GM12892 (cell line): ENCODE measurements at places on chromosomes 3 and 15.
A peak's percentile ranks its signal among the peaks of the same experiment; 100 is the strongest.

DNA sequence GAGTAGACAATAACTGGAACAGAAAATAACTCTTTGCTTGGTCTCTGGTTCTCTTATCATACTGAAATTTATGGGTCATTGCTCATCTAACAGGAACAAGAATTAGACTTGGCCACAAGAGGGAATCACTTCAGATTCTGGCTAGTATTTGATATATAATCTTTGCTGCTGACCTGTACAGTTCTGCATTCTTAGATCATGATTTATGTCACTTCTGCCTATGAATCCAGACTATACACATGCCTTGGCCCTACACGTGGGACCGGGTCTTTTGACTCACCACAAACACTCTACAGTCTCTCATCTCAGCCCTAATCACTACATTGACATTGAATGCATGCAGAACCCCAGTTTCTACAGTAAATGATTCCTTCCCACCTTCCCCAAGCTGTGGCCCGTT is 162.5 kb upstream of the SOX2 start:
- DNase-seq: no peak

DNA sequence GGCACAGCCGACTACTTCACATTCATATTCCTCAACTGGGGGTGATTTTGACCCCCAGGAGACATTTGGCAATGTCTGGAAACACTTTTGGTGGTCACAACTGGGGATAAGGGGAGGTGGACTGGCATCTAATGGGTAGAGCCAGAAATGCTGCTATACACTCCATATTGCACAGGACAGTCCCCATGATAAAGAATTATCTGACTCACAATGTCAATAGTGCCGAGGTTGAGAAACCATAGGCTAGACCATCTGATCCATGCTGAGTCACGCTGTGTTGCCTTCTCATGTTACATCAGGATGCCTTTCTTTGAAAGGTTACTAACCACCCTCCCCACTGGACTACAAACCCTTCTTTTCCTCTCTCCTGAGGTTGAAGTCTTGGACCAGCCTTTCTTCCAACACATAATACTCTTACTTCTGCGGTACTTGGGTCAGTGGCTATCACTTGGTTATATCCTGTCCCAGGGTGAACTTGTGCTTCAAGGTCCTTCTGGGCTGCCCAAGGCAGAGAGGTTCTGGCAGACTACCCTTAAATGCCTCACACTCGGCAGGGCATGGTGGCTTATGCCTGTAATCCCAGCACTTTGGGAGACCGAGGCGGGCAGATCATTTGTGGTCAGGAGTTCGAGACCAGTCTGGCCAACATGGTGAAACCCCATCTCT is 68.8 kb downstream of the CTNNB1 start:
- no peak for DNase-seq

GRCh38 chr3:171401432-171401831 is 58.8 kb downstream of the TNIK start:
- no peak for DNase-seq

GRCh38 chr3:170508291-170508690 is 77.6 kb downstream of the SLC7A14 start:
- DNase-seq: no peak

- DNase-seq: no peak
These were observed 140.6 kb downstream of the NUP210 start for GRCh38 chr3:13279532-13279910.

DNA sequence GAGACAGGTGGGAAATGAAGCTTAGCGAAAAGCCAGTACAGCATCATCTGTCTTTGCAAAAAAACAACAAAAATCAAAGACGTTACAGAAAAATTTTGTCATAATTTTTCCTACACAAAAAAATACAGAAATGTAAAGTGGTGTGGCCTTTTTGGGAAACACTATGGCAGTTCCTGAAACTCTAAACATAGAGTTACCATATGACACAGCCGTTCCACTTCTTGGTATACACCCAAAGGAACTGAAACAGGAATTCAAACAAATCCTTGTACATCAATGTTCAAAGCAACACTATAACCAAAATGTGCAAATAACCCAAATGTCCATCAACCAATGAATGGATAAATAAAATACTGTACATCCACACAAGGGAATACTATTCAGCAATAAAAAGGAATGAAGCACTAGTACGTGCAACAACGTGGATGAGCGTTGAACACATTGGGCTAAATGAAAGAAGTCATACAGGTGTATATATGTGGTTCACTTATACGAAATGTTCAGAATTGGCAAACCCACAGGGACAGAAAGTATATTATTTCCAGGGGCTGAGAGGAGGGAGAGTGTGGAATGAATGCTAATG is 46.8 kb downstream of the GLB1 start:
- no peak for DNase-seq

DNA sequence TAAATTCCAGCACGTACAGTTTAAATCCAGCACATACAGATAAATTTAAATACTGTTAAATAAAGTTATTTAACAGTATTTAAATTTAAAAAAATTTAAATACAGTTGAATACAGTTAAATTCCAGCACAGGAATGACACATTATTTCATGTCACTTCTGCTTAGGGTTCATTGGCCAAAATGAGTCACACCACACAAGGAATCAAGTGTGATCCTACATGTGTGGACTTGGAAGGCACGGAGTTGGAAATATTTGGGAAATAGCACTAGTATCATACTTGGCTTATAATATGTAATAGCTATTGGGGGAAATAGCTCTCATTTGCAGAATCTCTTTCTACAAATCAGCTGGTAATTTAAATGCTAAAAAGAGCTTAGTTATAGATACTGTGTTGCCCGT is 10.6 kb downstream of the RAB7A start:
- DNase-seq: no peak

- no peak for DNase-seq
These were observed 193.1 kb downstream of the MEIS2 start for GRCh38 chr15:36907295-36907694.

GRCh38 chr3:155555479-155556060 is 189.3 kb downstream of the PLCH1 start:
- no peak for DNase-seq

GRCh38 chr3:133153382-133153781 is 115.2 kb downstream of the TMEM108 start:
- DNase-seq: no peak

DNA sequence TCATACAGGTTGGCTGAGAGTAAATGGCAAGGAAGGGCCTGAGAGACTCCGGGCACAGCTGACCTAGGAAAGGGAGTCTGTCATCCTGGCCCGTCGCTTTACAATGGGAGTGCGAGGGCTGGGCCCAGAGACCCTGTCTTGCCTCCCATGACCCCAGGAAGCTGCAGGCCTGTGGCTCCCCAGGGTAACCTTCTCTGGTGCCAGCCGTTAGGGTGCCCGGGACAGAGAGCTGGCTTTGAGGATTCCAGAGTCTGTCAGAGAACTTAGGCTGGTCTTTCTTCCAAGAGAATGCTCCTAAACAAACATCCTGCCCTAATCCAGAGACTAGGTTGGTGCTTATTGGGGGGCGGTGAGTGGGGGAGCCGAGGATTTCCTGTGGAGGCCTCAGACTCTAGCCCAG is 18.5 kb downstream of the ZNF710 start:
- DNase-seq: no peak

- no peak for DNase-seq
These were observed 1.9 kb downstream of the KLF13 start for GRCh38 chr15:31328428-31328968.

DNA sequence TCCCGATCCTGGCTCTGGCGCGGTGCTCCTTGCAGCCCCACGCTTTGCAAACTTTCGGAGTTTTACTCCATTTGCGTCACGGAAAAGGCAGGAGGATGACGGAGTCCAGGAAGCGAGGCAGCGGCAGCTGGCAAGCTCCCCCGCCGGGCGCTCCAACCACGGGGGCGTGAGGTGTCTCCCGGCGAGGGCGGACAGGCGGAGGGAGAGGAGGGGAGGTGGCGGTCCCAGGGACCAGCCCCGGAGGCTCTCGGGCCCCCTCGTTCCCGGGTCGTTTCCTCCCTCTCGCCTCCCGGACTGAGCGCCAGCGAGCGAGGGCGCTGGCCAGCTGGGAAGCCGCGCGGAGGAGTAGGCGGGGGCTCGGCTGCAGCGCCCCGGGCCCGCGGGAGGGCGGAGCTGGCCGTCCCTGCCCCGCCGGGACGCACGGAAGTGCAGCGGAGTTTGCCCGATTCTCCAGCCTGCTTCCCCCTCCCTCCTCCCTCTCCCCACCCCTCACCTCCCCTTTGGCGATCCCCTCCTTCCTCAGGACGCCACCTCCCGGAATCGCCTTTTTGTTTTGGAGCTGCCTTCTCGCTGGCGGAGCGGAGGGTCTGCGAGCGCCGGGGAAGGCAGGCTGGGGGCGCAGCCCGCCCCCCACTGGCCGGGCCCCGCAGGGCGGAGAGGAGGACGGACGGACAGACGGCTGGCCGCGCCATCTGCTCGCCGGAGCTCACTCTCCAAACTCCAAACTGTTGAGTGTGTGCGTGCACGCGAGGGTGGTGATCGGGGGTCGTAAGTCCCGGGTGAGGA is at the start of gene SNX33:
Gene SNX33 (plus strand): TSS at position 543 of the 786 bp plus-strand sequence. CDS start 1,191 bp downstream, outside the sequence.
- DNase-seq: peak; percentile 74

GRCh38 chr3:30641416-30642251 is 35.2 kb downstream of the TGFBR2 start:
- DNase-seq: no peak

- DNase-seq: peak; percentile 24
These were observed 37.5 kb upstream of the STIMATE start for GRCh38 chr3:52934630-52935530.

- peak; percentile 31 for DNase-seq
These were observed 26.3 kb downstream of the NGRN start for GRCh38 chr15:90291679-90292356.

DNA sequence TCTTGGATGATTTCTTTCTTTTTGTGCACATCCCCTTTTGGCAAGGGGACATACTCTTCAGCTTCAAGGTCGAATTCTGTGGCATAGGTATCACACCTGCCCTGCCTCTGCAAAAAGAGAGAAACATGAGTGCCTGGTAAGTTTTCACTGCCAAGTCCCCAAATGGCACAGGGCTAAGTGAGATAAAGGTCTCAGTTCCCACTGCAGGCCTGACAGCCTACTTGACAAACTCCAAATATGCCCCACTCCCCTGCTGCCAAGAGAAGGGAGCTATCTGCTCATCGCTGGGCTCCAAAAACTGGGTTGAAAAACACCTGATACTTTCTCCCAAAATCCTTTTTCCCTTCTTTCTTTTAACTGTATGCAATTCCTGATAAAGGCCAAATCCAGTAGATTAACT is 23.0 kb downstream of the RUVBL1 start:
- no peak for DNase-seq

DNA sequence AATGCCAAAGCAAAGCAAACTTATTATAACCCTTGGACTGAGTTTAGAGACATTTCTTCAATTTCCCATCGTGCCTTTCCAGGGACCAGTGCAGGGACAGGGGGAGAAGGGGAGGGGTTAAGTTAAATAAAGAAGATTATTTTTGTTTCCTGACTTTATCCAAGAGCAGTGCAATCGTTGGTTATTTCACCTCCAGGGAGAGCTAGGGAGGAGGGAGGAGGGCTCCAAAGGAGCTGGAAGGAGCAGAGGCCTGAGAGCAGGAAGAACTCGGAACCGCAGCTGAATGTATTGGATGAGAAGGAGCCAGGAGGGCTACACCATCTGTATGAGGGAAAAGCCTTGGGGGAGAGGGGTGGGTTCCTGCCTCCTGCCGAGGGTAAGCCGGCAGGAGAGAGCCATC is 20.7 kb downstream of the HAPLN3 start:
- no peak for DNase-seq

DNA sequence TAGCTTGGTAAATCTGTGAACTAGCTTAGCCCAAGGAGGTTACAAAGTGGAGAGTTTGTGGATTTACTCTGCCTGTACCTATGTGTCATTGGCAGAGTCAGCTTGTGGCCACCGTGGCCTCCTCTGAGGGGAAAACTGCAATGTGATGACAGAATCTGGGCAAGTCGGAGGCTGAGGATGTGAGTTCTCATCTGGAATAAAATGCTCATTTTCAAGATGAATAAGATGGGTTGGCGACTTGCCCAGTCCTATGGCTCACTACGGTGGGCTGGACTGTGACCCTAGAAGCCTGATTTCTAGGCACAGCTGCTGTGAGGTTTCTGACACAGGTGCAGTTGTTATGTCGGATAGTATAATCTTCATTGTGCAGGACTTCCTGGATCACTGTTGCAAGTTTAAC is 83.7 kb downstream of the ETV5 start:
- no peak for DNase-seq

- DNase-seq: no peak
These were observed 132.4 kb upstream of the OSTN start for GRCh38 chr3:191066669-191067068.

GRCh38 chr15:51727141-51727897 is 10.1 kb downstream of the LYSMD2 start:
- no peak for DNase-seq

GRCh38 chr3:59450946-59451763 is 401.3 kb upstream of the CFAP20DC start:
- DNase-seq: peak; percentile 22

- DNase-seq: no peak
These were observed 974.6 kb downstream of the FHIT start for GRCh38 chr3:60276615-60277014.

DNA sequence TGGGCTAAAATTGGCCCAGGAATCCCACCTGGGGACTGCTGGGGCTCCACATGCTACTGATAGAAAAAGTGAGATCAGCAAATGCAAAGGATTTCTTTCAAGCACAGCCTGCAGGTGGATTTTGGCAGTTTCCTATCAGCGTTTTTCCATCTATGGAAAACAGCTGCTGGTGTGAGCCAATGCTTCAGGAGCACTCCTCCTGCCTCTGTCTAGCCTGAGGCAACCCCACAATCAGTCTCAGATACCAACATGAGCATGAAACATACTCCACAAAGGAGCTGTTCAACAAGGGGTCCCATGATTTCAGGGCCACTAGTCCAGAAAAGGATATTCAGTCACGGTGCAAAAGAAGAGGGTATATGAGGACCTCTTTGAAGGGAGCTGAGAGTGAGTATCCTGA is 311.5 kb upstream of the THBS1 start:
- no peak for DNase-seq

DNA sequence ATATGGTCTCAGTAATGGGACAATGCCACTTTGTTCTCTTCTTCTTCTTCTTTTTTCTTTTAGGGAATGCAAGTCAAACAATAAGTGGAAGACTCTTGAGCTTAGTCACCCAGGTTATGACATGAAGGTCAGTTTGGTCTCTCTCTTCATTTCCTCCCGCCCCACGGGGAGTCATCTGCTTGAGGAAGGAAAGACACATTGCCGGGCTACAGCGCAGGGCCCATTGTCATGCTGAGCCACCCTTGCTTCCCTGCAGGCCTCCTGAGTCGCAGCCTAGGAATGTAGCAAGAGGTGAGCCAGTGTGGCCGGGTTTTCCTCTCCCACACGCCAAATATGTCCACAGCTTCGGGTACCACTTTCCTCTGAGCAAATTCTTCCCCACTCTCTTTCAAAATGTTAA is 47.6 kb downstream of the RAP2B start:
- no peak for DNase-seq

- DNase-seq: no peak
These were observed 127.8 kb downstream of the STAG1 start for GRCh38 chr3:136624371-136624770.

GRCh38 chr3:30342318-30343060 is 263.9 kb upstream of the TGFBR2 start:
- no peak for DNase-seq

- no peak for DNase-seq
These were observed 11.6 kb downstream of the GPR160 start for GRCh38 chr3:170049146-170050000.

- no peak for DNase-seq
These were observed 197.2 kb downstream of the VGLL3 start for GRCh38 chr3:86793786-86794185.

GRCh38 chr3:124200407-124200806 is 208.5 kb upstream of the ROPN1 start:
- DNase-seq: no peak
